ENCODE measurements at places on chromosomes 11 and 22. TPM values are rescaled to one million over a fixed set of nuclear protein-coding genes. Genes with fewer than 3 reads are reported as not detected.

DNA sequence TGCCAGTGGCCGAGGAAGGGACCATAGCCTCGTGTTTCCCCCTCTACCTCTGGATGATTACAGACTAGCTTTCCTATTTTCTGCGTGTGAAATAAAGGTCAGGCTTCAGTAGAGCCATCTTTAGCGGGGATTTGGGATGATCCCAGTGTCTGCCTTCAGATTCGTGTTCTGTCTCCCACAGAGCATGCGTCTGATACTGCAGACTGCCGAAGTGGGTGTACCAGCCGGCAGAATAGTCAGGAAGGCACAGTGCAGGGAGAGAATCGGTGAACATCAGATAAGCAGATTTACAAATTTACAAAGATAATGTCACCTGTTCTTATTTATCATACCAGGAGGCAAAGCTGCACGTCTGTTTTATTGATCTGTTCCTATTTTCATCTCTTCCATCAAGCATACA, 11.1 kb downstream of the CTTN start:
- DNase-seq: no peak

The CYTH4 gene
- total RNA-seq: 89.5 TPM

- no peak for DNase-seq
These were observed 21.5 kb downstream of the MTCH2 start for GRCh38 chr11:47620836-47621378.

- no peak for DNase-seq
These were observed 79.8 kb downstream of the CLPB start for GRCh38 chr11:72354356-72355115.

DNA sequence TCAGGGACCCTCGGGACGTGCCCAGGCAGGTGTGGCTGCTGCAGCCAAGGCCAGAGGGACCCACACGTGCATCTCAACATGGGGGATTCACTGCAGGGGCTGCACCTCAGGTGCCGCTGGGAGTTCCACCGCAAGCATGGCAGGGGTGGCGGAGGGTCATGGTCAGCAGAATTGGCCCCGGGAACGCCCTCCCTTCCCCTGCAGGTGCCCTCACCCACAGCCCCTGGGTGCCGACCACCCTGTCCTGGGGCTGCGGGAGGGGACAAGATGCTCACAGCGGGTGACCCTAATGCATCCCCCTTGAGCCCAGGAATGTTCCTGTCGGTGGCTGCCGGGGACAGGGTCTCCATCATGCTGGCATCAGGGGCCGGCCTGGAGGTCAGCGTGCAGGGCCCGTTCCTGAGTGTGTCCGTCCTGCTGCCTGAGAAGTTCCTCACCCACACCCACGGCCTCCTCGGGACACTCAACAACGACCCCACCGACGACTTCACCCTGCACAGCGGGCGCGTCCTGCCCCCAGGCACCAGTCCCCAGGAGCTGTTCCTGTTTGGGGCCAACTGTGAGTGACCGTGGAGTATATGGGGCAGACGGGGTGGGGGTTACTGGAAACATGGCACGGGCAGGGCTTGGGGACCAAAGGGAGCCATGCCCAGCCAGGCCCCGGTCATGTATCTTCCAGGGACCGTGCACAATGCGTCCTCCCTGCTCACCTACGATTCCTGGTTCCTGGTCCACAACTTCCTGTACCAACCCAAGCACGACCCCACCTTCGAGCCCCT, 5.8 kb downstream of the SUSD2 start:
- DNase-seq: no peak

DNA sequence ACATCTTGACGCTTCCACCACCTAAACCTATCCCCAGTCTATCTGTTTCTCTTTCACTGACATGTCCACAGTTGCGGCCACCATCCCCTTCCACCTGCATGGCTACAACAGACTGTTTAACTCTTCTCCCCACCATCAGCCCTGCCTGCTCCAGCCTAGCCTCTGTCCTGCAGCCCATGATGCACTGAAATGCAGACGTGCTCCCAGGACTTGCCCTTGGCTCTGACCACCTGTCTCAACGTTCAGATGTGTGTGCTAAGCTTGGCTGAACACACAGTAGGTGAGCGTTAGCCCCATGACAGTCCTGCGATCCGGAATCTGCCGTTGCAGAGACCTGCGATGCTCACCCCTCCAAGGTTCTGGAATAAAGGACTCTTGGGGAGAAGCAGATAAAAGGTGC, 22.7 kb downstream of the CBX7 start:
- no peak for DNase-seq

DNA sequence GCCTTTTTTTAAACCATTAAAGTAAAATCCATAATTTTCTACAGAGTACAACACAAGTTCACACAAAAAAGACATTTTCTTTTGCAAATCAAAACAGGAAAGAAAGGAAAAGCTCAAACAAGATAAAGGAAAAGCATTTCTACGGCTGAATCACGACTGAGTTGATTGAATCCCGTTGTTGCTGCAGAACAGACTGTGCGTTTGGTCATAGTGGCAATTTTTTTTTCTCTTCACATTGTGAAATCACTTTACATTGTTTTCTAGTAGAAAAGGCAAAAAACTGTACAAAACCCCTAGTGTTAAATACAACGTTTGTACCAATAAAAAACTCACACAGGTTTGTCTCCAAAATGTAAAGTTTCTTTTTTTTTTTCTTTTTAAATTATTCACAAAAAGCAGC, 17.3 kb upstream of the RAPSN start:
- DNase-seq: no peak

DNA sequence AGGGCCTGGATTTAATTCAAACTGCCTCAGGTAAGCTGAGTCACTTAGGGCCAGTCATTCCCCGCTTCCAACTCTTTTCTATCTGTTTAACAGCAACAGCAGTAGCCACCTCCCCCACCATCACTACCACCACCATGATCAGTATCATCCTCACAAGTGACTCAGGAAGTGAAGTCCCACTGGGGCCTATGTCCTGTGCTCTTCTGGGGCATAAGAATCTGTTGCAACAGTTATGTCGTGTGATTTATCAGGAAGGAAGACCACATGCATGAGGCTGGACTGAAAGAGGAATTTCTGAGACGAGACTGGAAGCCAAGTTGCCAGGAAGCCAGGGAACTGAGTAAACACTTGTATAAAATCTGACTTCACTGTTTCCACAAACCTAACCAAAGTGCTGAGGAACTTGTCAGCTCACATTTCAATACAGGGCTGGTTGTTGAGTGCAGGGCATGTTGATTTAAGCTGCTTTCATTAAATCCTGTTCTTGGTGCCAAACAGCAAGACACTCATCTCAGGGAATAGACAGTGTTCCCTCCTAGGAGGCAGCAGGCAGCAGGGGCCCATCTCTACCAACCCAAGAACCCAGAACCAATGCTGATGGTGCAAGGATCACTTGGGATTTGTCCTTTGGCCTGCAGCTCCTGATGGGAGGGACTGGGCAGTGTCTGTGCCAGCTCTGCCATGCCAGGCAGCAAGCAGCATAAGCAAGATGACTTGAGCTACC, 226.7 kb upstream of the NARS2 start:
- no peak for DNase-seq

GRCh38 chr11:34213366-34213765, 107.9 kb downstream of the NAT10 start:
- DNase-seq: no peak

The CWC15 gene
- 77.0 TPM for total RNA-seq

DNA sequence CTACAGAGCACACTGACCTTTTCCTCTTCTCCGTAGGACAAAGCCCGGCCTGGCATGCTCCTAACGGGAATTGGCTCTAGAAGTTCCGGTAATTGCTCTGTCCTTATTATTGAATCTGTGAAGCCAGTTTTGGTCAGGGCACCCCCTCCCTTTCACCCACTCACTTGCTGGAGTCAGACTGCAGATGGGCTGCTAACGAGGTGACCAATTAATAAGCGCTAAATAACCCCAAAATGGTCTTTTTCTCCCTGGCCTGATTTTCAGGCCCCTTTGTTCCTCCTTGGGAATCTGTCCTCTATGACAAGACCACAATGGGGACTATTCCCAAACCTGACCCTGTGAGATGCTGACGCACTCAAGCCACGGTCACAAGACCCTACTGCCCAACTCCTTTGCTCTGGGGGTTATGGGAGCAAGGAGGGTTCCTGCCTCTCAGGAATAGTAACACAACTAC, 610.0 kb upstream of the CADM1 start:
- no peak for DNase-seq

The CDC42EP2 gene
- 0.55 TPM for total RNA-seq

The THY1 gene
- not detected for total RNA-seq

- DNase-seq: no peak
These were observed 2.0 kb downstream of the ARVCF start for GRCh38 chr22:20014526-20015186.

DNA sequence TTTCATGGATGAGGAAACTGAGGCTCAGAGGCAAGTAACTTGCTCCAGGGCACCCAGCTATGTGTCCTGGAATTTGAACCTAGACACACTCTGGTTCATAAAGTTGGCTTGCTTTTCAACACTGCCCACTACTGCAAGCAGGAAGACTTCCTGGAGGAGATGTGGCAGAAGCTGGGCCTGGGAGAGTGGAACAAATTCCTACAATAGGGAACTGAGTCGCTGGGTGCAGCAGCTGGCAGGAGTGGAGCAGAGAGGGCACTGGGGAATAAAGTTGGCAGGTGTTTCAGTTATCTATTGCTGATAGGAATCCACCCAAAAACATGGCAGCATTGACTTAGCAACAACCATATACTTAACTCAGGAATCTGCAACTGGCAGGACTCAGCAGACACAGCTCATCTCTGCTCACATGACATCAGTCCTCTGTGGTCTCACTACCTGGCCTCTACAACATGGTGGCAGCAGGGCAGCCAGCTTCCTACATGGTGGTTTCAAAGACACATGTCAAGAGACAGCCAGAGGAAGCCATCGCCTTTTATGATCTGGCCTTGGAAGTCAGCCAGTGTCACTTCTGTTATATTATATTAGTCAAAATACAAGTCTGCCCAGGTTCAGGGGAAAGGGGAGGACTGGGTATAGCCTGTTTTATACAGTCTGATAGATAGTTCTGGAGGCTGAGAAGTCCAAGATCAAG, 10.6 kb upstream of the CARD10 start:
- no peak for DNase-seq

GRCh38 chr11:99545616-99546015, 524.9 kb downstream of the CNTN5 start:
- no peak for DNase-seq

The OR52I2 gene
- total RNA-seq: not detected

- no peak for DNase-seq
These were observed 28.6 kb downstream of the MMP20 start for GRCh38 chr11:102596578-102596977.

DNA sequence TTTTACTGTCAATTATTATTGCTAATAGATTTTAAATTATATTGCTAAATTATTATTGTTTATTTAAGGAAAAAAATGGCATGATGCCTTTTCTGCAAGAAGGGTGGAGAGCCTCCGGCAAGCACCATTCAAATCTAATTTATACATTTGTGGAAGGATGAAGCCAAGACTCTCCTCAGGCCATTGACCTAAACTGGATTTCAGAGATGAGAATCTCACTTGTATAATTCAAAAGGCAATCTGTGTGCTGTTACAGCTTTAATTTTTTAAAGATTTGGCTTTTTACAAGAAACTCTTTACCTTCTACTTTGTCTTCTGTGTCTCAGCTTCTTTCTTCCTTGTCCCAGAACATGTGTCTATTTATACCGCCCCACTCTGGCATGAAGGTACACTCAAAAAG, 722.5 kb downstream of the ETS1 start:
- no peak for DNase-seq

DNA sequence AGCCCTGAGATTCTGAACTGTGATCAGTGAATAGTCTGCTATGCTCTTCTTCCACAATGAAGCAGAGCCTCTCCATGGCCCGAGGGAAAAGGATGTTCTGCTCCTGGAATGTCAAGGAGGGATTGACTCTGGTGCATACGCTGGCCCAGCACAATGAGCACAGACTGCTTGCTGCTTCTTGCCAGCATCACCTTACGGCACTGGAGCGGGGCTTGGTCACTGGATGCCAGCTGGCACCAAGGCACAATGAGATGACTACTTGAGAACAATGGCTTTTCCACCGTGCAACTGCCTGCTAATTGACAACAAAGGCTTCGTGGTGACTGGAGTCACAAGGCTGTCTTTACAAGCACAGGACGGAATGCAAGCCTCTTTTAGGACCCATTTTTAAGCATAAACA, 139.2 kb downstream of the DSCAML1 start:
- no peak for DNase-seq

The LDHAL6A gene
- not detected for total RNA-seq

DNA sequence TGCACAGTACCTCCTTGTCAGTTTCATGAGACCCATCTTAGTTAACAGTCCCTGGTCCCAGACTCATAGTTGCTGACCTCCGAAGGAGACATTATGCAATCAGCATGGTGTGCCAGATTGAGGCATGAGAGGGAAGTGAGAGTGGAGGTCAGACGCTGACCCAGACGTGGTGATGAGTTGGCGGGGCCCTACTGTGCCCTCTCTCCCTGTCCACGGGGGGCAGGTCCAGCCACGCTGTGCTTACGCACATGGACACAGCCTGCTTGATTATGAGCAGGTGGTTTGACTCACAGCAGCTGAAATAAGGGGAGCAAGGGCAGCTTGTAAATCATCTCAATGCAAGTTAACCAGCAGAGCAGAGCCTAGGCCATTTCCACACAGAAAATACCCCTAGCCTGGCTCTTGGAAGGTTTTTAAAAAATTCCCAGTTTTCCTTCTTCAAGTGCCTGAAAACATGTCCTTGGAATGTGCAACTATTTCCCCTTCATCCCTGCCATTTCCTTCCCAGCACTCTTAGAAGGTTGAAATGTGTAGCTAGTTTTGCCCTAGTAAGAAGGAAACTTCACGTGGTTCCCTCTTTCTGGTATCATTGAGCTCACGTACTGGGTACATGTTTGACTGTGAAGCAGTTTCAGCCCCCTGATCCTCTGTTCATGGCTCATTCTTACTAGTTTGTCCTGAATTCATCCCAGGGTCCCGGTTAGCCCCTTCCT, 122.6 kb upstream of the SORL1-AS1 start:
- DNase-seq: no peak

The B3GAT1 gene
- total RNA-seq: 0.17 TPM

The OR5D13 gene
- total RNA-seq: not detected

DNA sequence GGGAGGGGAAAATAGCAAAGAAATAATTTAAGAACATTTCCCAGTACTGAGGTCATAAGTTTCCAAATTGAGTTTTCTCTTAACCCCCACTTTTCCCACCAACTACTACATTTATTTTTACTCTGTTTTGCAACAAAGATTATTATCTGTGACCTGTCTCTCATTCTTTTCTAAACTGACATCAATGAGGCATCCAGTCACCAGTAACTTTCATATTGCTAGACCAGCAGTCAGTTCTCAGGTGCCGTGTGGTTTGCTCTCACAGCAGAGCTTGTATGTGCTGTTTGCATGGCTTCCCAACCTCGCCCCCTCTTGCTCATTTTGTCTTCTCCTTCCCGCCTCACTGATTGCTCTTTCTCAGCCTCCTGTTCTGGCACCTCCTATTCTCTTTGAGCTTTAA, 1091.3 kb downstream of the TBC1D22A start:
- no peak for DNase-seq

The PACSIN3 gene
- 0.30 TPM for total RNA-seq

The CHRNA10 gene
- total RNA-seq: 1.2 TPM

- DNase-seq: no peak
These were observed 105.4 kb upstream of the TIMP3 start for GRCh38 chr22:32696089-32696488.

The TOMT gene
- not detected for total RNA-seq

The PIH1D2 gene
- 0.23 TPM for total RNA-seq

The SMTNL1 gene
- total RNA-seq: not detected
